ENCODE measurements at places on chromosomes 7 and 10.

DNA sequence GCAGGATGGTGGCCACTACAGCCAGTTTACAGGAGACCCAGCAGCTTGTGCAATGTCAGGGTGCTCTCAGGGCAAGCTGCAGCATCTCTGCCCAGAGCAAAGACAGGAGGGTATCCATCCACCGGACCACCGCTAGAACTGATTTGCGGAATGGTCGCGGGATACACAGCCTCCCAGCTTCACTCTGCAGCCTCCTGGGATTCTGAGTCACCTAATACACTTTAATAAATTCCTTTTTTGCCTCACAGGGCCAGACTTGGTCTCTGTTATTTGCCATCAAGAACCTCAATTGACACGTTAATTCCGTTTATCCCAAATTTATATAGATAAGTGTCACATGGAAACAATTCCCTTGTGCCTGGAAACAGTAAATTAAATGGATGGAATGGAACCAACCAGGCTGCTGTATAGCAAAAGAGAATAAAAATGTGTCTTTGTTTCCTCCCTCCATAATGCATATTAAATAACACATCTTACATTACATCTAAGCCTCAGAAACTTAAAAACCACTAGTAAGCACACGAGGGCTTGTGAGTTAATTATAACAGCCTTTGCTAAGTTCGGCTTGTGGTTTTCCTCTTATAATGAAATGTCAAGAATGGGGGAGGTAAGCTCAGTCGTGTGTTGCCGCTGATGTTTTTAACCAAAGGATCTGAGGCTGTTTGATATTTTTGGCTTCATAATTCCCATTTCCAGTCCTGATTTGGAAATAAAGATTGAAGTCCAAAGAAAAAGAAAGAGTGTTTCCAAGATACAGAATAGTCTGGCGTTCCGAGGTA is 52.1 kb downstream of the ADRB1 start:
- DNase-seq, result no peak

DNA sequence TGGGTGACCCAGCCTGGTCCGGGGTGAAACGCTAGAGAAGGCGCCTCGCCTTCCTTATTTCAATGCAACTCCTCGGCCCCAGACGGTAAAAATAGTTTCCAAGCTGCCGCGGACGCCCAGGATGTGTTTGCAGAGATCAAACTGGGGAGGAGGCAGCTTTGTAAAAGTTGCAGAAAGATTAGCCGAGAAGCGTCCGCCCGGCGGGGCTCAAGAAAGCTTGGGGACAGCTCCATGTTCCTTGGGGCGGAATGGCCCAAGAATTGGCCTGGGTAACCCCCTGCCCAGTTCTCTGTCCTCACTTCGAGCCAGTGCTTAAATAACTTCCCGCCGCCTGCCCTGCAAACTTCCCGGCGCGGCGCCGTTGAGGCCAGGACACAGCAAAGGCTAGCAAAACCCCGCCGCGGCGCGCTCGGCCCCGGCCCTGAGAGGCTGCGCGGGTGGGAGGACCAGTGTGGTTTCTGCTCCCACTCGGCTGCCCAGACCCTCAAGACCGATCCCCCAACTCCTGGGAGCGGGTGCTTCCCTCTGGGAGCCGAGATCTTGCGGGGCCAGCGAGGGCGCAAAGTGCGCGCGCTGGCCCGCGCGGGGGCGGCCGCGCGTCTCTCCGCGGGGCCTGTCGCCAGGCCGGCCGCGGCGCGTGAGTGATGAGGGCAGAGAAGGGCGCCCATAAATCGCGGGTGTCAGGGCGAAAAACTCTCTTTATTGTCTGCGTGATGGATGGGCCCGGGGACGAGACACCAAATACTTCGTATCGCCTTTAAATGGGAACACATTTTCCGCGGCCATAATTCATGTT is 6.3 kb upstream of the ZNF503 start:
- DNase-seq, result no peak

- no peak for DNase-seq
Observed at GRCh38 chr10:93604146-93604545, 3.1 kb upstream of the RBP4 start.

DNA sequence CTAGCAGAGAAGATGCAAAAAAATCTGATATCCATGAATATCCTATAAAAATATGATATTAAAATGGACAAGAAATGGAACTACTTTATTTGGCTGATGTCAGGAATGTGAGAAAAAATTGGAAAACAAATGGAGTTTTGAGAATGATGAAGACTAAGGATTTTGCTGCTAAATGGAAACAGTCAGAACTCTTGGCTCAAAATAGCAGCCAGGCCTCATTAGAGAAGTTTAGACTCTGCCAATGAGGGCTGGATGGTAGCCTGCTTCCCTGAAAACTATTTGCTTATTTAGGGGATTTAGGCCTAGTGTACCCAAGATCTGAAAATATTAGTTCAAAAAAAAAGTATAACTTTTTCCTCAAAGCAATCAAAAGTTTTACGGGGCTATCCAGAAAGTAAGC is 458.5 kb downstream of the TFEC start:
- DNase-seq, result no peak

GRCh38 chr7:155969192-155969929 is 157.1 kb upstream of the SHH start:
- DNase-seq, result peak; percentile 22

DNA sequence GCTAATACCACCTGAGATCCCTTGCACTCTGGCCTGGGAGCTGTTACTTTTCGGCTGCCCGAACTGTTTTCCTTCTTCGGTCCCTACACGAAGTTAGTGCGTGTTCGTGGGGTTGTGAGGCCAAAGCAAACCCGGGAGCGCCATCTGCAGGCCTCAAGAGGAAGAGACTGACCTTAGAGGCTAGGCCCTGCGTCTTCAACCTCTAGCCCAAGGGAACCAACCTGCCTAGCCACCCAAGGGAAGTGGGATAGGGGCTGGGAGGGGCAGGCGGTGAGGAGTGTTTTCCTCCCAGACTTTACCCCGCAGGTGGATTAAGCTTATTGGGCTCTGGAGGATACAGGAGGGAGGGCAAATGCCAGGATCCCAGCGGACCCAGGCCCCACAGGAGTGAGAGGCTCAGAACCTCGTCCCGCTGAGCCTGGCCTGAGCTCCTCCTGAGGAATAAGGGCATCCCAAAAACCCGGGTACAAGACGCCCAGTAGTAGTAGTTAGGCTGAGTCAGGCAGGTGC is 1.7 kb upstream of the PAX2 start:
- DNase-seq, result no peak

- DNase-seq, result no peak
Observed at GRCh38 chr10:56146806-56147205, 214.3 kb downstream of the ZWINT start.

DNA sequence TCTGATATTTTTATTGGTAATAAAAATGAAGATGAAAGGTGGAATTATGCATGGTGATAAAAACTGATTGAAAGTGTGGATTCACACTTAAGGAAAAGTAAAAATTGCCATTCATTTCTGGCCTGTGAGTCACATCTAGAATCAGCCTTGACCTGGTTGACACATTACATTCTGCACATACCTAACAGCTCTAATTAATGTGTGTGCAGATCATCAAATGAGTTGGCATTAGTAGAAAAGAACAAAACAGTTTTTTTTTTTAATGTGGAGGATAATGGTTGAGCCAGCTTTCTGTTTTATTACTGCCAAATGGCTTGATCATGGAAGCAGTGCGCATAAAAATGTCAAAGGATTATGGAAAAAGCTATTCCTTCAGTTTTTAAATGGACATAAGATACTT is 142.6 kb upstream of the TMEM196 start:
- no peak for DNase-seq

DNA sequence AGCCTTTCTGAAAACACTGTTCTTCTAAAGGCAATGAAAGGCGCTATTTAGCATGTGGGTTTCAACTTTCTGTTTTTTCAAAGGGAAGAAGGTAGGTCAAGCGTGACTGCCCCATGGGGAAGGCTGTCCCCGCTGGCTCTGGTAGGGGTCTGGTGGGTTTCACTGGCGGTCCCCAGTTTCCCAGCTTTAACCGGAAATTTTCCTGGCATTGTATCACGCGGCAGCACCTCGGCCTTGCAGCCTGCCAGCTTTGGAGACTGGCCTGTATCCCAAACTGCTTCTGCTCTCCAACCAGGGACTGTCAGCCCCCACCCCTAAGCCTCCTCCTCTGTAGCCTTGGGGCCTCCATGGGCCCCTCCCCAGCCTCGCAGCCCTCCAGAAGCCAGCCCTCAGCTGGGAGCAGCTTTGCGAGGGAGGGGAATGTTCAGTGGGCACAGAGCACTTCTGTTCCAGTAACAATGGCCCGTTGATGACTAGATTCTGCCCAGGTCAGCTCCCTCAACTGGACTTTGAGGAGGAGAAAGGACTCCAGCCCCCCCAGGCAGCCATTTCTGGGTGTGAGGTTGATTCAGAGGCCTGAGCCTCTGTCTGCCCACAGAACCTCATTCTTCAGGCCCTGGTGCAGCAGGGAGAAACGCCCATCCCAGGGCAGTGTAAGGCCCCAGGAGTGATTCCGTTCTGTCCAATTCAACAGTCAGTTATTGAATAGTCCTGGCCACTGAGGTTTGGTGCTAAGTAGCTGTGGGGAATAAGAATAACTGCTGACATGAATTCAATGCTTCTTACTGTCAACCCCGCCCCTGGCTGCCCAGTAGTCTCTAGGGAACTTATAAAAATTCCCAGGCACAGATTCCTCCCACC is 17.1 kb downstream of the CHST3 start:
- DNase-seq, result peak; percentile 92

GRCh38 chr10:91185239-91185875 is 35.1 kb upstream of the PCGF5 start:
- no peak for DNase-seq

DNA sequence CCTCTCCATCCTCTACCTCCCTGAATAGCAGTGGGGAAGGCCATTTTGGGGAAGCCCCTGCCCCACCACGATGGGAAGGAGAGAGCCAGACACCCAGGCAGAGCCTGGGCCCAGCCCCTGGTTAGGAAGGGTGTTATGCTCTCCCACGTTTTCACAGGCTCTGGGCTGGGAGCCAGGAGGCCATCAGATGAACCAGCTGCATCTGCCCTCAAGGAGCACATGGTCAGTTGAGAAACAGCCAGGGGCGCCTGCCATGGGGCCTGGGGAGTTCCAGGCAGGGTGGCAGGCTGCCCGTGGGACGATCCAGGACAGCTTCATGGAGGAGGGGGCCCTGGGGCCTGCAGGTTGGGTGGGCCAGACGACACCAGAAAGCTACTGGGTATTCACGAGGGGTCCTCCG is 47.5 kb downstream of the CAMK2B start:
- DNase-seq, result peak; percentile 36
